ENCODE measurements at places on chromosomes 16 and 17. TPM values are rescaled to one million over a fixed set of nuclear protein-coding genes. Genes with fewer than 3 reads are reported as not detected.

PYDC1 gene
- total RNA-seq = not detected

SLC52A1 gene
- total RNA-seq = not detected

MEIOB gene
- not detected for total RNA-seq

DYNC1LI2 gene
- total RNA-seq = 157 TPM

SLFN12 gene
- total RNA-seq = 25.6 TPM

KRT31 gene
- not detected for total RNA-seq

FASN gene
- 142 TPM for total RNA-seq

SLC5A10 gene
- not detected for total RNA-seq

SULT1A4 gene
- 1.2 TPM for total RNA-seq

ANKFY1 gene
- 44.9 TPM for total RNA-seq

BIRC5 gene
- total RNA-seq = 11.5 TPM

NUPR1 gene
- total RNA-seq = 27.9 TPM

CCL5 gene
- 0.36 TPM for total RNA-seq

CDH11 gene
- total RNA-seq = 1,116 TPM

JMJD6 gene
- total RNA-seq = 18.8 TPM

HYDIN gene
- 3.2 TPM for total RNA-seq

OR4D1 gene
- not detected for total RNA-seq

CTRB1 gene
- total RNA-seq = not detected

MT1H gene
- not detected for total RNA-seq

OGFOD1 gene
- total RNA-seq = 47.4 TPM
